ENCODE measurements at places on chromosomes 2 and 18.

DNA sequence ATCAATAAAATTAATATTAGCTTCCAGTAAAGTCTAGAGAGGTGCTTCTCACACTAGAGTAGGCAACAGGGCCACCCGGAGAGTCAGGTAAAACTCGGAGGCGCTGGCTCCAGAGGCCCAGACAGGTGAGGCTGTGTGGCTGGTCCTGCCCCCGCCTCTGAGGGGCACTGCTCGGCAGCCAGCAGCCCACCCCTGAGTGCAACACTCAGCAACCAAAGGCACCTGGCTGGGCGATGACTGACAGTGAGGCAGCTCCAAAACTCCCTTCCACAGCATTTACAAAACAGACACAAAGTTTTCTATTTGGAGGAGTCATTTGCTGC lies 138.8 kb upstream of the ID2 start:
- no peak for DNase-seq

DNA sequence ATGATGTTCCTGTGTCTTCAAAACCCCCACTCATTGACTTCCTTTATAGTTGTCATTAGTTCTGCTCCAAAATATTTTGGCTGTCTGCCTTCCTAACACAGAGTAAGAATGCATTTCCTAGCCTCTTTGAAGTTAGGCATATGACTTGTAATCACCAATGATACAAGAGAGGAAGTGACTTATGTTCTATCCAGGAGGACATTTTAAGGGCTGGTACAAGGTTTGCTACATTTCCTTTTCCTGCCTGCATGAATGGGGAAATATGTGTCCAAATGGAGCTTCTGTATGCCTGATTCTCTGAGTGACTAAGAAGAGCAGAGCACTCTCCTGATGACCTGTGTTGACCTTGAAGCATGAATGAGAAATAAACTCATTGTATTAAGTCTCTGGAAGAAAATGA lies 115.1 kb downstream of the PLCL1 start:
- no peak for DNase-seq

- DNase-seq = no peak
These were observed 370.2 kb upstream of the MYT1L start for GRCh38 chr2:2701176-2701781.

GRCh38 chr2:105795575-105795934 lies 50.8 kb downstream of the NCK2 start:
- peak; percentile 45 for DNase-seq

DNA sequence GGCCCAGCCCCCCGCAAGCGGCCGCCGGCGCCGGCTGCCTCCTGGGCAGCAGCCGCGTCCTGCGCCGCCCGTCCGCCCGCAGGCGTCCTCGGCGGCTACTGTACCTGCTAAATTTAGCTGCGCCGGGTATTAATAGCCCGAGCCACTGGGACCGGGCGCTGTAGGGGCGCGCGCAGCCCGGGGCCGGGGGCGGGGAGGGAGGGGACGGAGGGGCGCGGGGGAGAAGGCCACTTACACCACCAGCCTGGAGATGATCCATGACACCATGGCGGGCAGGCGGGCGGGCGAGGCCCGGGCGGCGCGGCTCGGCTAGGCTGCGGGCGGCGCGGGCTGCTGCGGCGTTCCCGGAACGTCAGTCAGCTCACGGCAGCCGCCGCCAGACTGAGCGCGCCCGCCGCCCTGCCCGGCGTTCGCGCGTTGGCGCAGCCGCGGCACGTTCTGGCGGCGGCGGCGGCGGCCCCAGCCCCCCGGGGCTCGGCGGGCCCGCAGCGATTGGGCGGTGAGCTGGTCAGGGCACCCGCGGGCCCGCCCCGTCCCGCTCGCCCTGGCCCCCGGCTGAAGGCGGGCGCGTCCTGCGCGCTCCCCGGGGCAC lies at the start of gene REEP1:
Gene REEP1 (minus strand): TSS at position 383 of the 592 bp plus-strand sequence. CDS start 116 bp downstream, at position 267.
- no peak for DNase-seq

DNA sequence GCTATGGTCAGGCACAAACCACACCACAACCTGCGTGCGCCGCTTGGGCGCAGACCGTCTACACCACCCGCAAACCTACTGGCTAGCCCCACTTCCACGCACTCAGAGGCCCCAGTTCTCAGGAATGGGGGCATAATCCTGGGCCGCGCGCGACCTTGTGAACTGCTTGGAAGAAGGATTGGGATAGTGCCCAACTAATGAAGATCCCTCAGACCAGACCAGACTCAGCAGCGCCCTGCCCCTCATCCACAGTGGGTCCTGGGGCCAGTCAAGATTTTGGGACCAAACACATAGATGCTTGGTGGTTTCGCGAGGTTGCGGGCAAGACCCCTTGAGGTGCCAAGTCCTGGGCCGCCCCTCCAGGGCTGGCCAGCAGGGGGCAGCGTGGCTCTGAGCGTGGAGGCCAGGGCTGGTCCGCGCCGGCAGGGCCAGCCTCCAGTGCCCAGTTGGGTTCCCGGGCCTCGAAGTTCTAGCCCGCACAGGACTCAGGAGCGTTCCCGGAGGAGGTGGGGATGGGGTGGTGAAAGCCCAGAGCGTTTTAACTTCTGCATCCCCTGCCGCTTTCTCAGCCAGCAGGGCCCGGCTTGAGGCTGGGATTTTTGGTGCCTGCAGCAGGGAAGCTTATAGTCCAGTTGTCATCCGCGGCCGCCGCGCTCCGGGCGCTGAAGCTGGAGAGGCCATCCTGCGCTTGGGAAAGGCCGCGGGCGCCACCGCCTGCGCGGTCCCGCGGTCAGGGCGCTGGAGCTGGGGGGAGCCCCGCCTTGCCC lies 8.3 kb downstream of the OSR1 start:
- no peak for DNase-seq

- DNase-seq = no peak
These were observed 167.1 kb upstream of the DOK6 start for GRCh38 chr18:69233465-69234054.

GRCh38 chr2:24919506-24920097 lies 435 bp downstream of the ADCY3 start:
- DNase-seq = no peak

DNA sequence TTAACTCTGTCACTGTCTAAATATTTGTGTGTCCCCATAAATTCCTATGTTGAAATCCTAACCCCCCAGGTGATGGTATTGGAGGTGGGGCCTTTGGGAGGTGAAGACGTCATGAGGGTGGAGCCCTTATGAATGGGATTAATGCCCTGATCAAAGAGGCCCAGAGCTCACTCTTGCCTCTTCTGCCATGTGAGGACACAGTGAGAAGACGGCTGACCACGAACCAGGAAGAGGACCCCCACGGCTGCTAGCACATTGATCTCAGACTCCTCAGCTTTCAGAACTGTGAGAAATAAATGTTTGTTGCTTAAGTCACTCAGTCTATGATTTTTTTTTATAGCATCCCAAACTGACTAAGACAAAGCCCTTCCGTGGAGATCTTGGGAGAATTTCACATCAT lies 71.2 kb downstream of the BCL2L11 start:
- no peak for DNase-seq

DNA sequence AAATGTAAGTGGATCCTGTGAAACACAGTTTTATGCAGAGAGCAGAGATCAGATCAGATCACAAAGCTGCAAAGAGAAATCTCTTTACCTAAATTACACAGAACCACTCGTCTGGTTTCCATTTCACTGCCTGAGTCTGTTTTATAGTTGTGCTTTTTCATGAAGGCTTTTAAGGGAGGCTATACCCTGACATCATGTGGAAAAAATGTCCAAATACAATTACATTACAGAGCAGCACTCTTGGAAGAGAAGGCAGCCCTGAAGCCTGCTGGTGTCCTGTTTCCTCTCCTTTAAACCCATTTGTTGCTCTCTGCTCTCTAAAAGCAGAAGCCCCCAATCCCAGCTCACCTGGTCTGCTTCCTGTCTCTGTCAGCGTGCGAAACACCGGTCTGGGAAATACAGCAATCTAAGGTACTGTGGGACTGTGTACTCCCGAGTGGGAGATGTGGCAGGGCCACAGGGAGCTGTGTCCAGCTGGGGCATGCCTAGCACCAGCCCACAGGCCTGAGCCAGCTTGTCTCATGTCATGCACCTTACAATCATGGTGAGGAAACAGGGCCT lies 24.8 kb upstream of the ZFP36L2 start:
- no peak for DNase-seq

GRCh38 chr18:12283666-12284065 lies 24.4 kb upstream of the TUBB6 start:
- DNase-seq = no peak

- DNase-seq = no peak
These were observed 5.9 kb upstream of the POMC start for GRCh38 chr2:25174192-25174861.

- no peak for DNase-seq
These were observed 223.4 kb upstream of the RND3 start for GRCh38 chr2:150710916-150711315.

- DNase-seq = no peak
These were observed 397.8 kb upstream of the CHST9 start for GRCh38 chr18:27582760-27583412.

- DNase-seq = no peak
These were observed 20.0 kb downstream of the SFTPB start for GRCh38 chr2:85647823-85648526.

GRCh38 chr18:23578067-23578701 lies 8.1 kb downstream of the NPC1 start:
- no peak for DNase-seq

- DNase-seq = no peak
These were observed 134.8 kb upstream of the SERPINE2 start for GRCh38 chr2:224173933-224174332.

DNA sequence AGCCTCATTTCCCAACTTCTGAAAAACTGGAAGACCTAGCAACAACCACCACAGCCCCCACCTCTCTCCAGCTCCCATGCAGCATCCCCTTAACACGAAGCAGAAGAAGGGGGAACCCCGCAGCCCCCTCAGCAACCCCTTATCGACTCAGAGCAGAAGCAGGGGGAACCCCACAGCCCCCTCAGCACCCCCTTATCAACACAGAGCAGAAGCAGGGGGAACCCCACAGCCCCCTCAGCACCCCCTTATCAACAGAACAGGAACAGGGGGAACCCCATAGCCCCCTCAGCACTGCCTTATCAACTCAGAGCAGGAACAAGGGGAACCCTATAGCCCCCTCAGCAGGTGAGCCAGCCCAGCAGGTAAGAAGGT lies 6.7 kb downstream of the SLC66A2 start:
- no peak for DNase-seq

GRCh38 chr2:127704641-127705390 lies 3.5 kb downstream of the SFT2D3 start:
- DNase-seq = no peak

GRCh38 chr2:171390941-171391516 lies 42.8 kb downstream of the METTL8 start:
- DNase-seq = no peak

DNA sequence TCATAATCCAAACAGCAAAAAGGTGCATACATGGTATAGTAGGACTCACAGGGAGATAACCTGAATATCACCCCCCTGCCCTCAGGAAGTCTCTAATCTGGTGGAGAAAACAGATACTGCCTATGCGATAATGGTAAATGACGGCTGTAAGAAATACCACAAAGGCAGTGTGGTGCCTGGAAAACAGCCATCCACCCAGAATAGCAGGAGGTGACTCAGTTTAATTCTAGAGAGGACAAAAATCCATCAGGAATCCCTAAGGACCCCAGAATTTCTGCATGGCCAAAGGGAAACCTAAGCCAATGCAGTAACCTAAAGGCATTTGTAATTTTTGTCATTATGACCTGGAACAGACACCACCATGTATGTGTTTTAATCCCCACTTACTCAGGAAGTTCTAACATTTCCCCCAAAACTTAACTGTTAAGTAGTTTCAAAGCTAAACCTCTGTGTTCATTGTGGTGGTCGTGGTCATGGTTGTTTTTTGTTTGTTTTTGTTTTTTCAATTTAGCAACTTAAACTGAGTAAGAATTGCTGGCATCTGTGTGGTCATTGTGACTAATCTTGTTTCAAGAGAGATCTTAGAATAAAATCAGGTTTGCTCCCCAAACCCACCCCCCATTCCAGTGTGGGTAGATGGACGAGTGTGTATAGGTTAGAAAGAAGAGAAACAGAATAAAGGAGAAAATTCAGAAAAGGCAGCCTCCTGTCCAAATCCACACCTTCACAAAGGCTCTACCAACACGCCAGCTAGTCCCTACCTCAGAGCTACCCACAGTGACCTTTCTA lies 121.5 kb upstream of the CDCA7 start:
- peak; percentile 11 for DNase-seq

- DNase-seq = no peak
These were observed 120.5 kb downstream of the EIPR1 start for GRCh38 chr2:3257166-3257565.

DNA sequence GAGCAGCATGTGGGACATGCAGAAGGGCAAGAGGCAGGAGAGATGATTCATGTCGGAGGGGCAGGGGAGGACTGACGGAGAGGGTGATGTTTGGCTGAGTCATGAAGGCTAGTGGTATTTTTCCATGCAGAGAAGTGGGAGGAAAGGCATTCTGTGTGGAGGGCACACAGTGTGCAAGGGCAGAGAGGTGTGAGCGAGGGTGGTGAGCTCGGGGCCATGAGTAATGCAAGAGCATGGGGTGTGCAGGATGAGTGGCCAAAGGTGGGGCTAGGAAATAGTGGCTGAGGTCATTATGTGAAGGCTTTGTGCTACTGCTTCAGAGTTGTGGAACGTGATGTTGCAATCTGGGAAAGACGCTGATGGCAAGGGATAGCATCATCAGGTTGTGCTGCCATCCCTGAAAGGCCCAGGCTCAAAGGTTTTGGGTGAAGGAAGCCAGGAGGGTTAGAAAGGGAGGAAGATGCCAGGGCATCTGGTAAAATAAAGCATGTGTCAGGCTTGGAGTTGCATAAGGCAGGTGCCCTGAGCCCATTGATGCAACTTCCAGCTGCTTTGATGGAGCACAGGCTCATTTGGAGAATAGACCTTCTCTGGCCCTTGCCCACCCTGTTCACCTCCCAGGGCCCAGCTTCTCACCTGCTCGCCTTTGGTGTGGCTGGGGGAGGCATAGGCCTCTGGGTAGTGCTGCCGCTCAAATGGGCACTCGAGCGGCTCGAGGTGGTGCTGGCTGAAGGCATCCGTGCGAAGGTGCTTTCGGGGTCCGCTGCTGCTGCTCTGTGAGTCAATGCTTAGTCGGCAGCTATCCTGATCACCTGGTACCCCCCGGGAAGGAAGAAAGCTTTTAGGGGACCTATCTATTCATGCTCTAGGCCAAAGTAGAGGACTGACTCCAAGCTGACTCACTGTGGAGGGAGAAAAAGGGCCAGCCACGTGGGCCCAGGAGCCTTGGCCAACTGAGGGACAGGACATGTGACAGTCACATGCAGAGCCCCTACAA lies 37.5 kb downstream of the PAX8 start:
- DNase-seq = no peak

DNA sequence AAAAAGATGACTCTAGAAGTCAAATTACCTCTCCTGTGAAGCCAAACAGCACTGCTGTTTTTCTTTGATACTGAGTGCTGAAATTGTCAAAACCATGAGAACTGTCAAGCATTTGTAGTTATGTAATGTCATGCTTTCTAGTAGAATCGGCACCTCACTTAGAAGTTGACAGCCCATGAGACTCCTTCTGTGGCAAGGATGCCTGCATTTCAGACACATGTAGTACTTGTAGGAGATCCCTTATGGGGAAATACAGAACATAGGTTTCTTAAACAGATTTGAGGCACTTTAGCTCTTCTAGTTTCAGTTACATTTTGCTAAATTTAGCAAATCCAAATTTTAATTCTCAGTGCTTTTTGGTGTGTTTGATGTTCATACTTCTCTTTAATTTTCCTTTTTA lies 15.7 kb downstream of the ZNF407 start:
- DNase-seq = no peak

GRCh38 chr2:118055512-118056164 lies 32.6 kb upstream of the INSIG2 start:
- DNase-seq = no peak

- no peak for DNase-seq
These were observed 111.5 kb downstream of the MTCL1 start for GRCh38 chr18:8816816-8817215.
